ENCODE measurements at places on chromosomes 2 and 18.

- peak; percentile 39 for DNase-seq
Observed at GRCh38 chr18:61398961-61399705, 65.9 kb downstream of the CDH20 start.

GRCh38 chr2:215904101-215904500, 109.2 kb downstream of the MREG start:
- DNase-seq, result no peak

- no peak for DNase-seq
Observed at GRCh38 chr2:32229635-32230034, 35.1 kb downstream of the NLRC4 start.

DNA sequence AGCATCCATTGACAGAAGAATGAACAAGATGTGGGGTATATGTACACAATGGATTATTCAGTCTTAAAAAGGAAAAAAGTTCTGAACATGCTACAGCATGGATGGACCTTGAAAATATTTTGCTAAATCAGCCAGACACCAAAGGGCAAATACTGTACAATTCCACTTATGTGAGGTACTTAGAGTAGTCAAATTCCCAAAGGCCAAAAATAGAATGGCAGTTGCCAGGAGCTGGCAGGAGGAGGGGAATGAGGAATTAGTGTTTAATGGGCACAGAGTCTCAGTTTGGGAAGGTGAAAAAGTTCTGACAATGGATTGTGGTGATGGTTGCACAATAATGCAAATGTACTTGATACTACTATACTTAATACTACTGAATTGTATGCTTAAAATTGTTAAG, 193.2 kb downstream of the MBD2 start:
- no peak for DNase-seq

DNA sequence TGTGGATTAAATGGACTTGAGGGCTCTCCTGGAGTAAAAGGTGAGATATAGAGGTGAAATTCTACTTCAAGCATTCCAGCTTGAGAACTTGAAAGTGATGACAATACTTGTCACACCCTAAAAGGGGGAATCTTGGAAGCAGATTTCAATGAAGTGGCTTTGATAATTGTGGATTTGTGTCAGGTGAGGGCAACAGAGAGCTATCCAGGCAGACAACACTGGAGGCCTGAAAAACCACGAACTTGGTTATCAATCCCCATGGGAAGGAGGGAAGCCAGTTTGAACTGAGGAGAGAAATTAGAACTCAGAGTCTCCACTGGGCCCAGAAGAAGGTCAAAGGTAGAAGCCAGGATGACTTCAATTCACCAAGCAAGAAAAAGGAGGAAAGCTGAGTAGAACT, 263.9 kb downstream of the FIGN start:
- no peak for DNase-seq

All from stomach (tissue), 19 donors.